ENCODE measurements at places on chromosomes 7 and 10. TPM values are rescaled to one million over a fixed set of nuclear protein-coding genes. Genes with fewer than 3 reads are reported as not detected.

GRCh38 chr10:131433568-131433967, 122.0 kb upstream of the TCERG1L start:
- no peak overlapping the region for H3K27ac ChIP-seq
- H3K27me3 ChIP-seq, result peaks cover 39% of the 10 kb centered on the region
- no peaks in the 10 kb centered on the region for H3K36me3 ChIP-seq
- peaks cover 38% of the 10 kb centered on the region for H3K4me1 ChIP-seq
- no peak overlapping the region for H3K4me3 ChIP-seq
- DNase-seq, result no peak

DNA sequence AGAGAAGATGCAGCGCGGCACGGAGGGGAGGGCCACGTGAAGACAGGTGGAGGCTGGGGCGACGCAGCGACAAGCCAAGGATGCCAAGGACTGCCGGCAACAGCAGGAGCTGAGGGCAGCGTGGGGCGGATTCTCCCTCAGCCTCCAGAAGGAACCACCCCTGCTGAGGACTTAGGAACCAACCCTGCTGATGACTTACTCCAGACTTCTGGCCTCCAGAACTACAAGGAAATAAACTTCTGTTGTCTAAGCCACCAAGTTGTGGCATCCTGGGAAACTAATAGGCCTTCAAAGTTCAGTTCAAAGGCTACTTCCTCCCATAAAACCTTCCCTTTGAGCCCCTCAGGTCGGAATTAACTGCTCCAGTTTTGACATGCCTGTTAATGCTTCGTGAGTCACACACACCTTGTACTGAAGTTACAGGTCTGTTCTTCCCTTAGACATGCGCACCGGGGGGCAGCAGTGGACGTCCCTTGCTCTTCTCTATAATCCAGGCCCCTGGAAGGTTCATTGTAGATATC, 88.4 kb upstream of the RHEB start:
- H3K27me3 ChIP-seq, result no peaks in the 10 kb centered on the region
- no peak overlapping the region for H3K4me3 ChIP-seq
- no peaks in the 10 kb centered on the region for H3K4me1 ChIP-seq
- H3K27ac ChIP-seq, result no peak overlapping the region
- H3K36me3 ChIP-seq, result no peaks in the 10 kb centered on the region

- H3K4me1 ChIP-seq, result peaks cover 12% of the 10 kb centered on the region
- peak overlapping the region; percentile 95 for H3K4me3 ChIP-seq
- peak; percentile 67 for DNase-seq
- H3K27ac ChIP-seq, result peak overlapping the region; percentile 97
- H3K27me3 ChIP-seq, result no peaks in the 10 kb centered on the region
- peaks cover 4% of the 10 kb centered on the region for H3K36me3 ChIP-seq
Observed at GRCh38 chr7:92135052-92135889, 994 bp upstream of the CYP51A1 start.

DNA sequence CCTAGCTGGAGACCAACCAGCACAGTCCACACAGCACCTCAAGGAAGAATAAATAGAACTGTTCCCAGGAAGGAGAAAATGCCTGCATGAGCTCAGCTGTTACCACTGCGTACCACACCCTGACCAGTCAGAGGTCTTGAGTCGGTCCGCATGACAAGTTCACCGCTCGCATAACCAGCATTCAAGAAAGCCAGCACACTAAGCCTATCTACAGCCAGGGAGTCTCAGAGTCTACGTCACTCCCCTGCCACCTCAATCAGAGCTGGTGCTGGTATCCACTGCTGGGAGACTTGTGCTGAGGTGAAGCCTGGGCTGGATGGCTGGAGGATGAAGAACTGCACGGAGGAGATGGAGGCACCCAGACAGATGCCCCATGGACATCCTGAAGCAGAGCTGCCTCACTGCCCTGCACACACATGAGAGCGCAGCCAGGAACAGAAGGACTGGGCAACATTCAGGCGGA, 19.6 kb downstream of the AKR1C1 start:
- H3K4me1 ChIP-seq, result peaks cover 25% of the 10 kb centered on the region
- H3K27ac ChIP-seq, result no peak overlapping the region
- peak; percentile 37 for DNase-seq
- no peaks in the 10 kb centered on the region for H3K36me3 ChIP-seq

ANKIB1 gene
- total RNA-seq, result 30.6 TPM

DNA sequence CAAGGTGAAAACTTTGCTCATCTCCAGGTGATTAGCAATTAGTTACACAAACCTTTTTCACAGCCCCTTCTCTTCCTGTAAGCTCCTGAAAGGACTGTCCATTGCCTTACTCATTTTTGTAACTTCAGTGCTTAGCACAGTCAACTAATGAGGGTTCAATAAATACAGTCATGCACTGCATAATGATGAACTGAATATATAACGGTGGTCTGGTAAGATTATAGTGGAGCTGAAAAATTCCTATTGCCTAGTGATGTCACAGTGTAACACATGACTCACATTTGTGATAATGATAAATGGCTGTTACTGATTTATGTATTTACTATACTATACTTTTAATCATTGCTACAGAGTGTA, 12.9 kb upstream of the FAM133B start:
- no peak overlapping the region for H3K27ac ChIP-seq
- H3K4me3 ChIP-seq, result no peak overlapping the region
- no peak for DNase-seq
- H3K36me3 ChIP-seq, result peaks cover 6% of the 10 kb centered on the region
- H3K27me3 ChIP-seq, result no peaks in the 10 kb centered on the region
- H3K4me1 ChIP-seq, result no peaks in the 10 kb centered on the region

DNA sequence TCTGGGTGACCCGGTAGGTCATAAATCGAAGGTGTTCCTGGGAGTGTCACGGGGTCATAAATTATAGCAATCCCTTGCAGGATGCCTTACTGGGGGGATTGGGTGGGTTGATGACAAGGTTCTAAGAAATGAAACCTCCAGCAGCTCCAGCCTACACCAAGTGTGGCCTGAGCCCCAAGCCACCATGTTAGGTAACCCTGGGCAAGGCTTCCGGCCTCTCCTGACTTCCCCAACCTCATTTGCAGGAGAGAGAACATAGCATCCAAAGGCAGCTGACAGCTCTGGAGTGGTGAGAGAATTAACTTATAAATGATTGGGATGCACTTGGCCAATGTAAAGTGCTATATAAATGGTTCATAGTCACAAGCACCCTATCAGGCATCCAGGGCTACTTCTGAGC, 52.8 kb upstream of the TMEM273 start:
- peaks cover 15% of the 10 kb centered on the region for H3K4me1 ChIP-seq
- DNase-seq, result no peak
- H3K27me3 ChIP-seq, result no peaks in the 10 kb centered on the region

SFRP4 gene
- total RNA-seq, result 55.4 TPM

SEPTIN14 gene
- not detected for total RNA-seq

DNA sequence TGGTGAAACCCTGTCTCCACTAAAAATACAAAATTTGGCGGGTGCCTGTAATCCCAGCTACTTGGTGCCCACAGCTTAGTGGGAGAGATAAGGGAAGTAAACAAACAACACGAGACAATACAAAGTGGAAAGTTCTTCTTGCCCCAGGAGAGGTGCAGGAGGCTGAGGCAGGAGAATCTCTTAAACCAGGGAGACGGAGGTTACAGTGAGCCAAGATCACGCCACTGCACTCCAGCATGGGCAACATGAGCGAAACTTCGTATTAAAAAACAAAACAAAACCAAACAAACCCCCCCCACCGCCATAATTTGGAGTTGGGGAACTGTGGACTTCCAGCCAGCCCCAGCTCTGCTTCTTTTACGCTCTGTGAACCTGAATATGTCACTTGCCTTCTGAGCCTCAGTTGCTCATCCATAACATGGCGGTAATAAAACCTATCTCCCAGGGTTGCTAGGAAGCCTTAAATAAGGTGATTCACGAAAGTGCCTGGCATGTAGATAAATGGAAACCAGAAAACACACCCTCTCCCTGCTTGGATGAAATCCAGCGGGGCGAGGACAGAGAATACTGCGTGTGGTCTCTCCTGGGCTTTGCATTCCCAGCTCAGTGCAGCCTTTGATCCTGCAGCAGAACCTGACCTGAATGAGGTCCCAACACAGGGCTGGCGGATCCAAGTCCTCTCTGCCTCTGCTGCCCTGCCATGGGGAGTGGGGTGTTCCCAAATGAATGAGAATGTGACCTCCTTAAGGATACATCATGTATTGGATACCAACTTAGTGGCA, 10.2 kb downstream of the MLXIPL start:
- H3K4me1 ChIP-seq, result peaks cover 5% of the 10 kb centered on the region
- no peak for DNase-seq
- no peak overlapping the region for H3K4me3 ChIP-seq
- no peaks in the 10 kb centered on the region for H3K36me3 ChIP-seq
- peaks cover 14% of the 10 kb centered on the region for H3K27me3 ChIP-seq

DNA sequence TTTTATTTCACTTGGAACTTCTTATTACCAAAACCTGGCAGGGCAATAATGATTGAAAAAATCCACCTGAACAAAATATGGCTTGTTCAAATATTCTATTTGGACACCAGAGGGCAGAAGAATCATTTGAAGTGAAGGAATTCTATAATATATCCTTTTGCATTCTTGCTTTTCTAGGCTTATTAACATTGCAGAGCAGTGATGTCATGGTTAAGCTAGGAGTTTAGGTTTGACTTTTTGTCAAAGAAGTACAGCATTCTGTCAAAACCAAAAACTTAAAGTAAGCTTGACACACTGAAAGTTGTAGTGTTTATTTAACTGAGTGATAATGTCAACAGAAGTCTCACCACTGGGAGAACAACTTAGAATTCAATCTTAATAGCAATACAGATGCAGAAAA, 156.0 kb downstream of the SEMA3D start:
- peak; percentile 75 for DNase-seq
- H3K36me3 ChIP-seq, result no peaks in the 10 kb centered on the region
- no peak overlapping the region for H3K27ac ChIP-seq
- no peaks in the 10 kb centered on the region for H3K4me1 ChIP-seq

- no peak for DNase-seq
- no peaks in the 10 kb centered on the region for H3K36me3 ChIP-seq
- no peak overlapping the region for H3K27ac ChIP-seq
- H3K4me3 ChIP-seq, result no peak overlapping the region
- no peaks in the 10 kb centered on the region for H3K4me1 ChIP-seq
Observed at GRCh38 chr10:105807935-105808587, 1167.0 kb downstream of the SORCS3 start.

DNA sequence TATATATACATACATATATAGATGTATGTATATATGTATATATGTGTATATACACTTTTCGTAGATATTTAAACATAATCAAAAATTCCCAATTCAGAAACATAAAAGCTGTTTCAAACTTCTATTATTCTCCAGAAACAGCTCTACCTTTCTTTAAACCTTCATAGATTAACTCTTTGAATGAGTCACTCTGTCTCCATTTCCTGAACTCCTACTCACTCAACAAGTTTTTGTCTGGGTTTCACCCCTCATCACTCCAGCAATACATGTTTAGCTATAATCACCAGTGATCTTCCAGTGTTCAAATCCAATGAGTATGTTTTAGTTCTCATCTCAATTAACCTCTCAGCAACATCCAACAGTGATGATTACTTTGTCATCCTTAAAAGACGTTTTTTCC, 9.6 kb downstream of the DGKB start:
- H3K4me1 ChIP-seq, result no peaks in the 10 kb centered on the region
- H3K36me3 ChIP-seq, result no peaks in the 10 kb centered on the region
- no peak for DNase-seq

RTKN2 gene
- total RNA-seq, result 2.4 TPM

GRCh38 chr7:150311711-150312110, 11.4 kb upstream of the LRRC61 start:
- H3K4me3 ChIP-seq, result no peak overlapping the region
- peaks cover 9% of the 10 kb centered on the region for H3K4me1 ChIP-seq
- H3K27me3 ChIP-seq, result no peaks in the 10 kb centered on the region
- no peaks in the 10 kb centered on the region for H3K36me3 ChIP-seq
- H3K27ac ChIP-seq, result peak overlapping the region; percentile 24

- H3K36me3 ChIP-seq, result peaks cover 4% of the 10 kb centered on the region
- no peak for DNase-seq
- H3K27me3 ChIP-seq, result no peaks in the 10 kb centered on the region
- H3K27ac ChIP-seq, result no peak overlapping the region
- H3K4me1 ChIP-seq, result peaks cover 6% of the 10 kb centered on the region
- no peak overlapping the region for H3K4me3 ChIP-seq
Observed at GRCh38 chr10:43195557-43195956, 57.3 kb downstream of the CSGALNACT2 start.

MAGI2 gene
- 6.0 TPM for total RNA-seq

PGAM2 gene
- total RNA-seq, result 412 TPM

DNA sequence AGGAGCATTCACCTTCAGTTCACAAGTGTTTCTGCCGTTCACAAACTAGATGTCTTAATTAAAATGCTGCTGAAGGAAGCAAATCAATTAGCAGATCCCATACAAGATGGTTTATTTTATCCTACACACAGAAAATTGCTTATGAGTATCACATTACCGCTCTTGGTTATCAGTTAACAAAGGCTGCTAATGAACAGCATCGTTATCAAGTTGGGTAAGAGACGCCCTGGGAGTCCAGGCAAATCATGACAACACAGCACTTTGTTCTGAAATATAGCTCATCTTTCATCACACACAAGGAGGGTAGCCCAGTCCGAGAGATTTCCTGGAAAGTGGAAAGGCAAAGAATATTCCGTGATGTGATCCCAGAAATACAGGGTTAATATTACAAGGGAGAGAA, 20.8 kb upstream of the FAM170B start:
- H3K27ac ChIP-seq, result no peak overlapping the region
- DNase-seq, result no peak
- no peaks in the 10 kb centered on the region for H3K36me3 ChIP-seq
- no peak overlapping the region for H3K4me3 ChIP-seq
- peaks cover 15% of the 10 kb centered on the region for H3K4me1 ChIP-seq

DNA sequence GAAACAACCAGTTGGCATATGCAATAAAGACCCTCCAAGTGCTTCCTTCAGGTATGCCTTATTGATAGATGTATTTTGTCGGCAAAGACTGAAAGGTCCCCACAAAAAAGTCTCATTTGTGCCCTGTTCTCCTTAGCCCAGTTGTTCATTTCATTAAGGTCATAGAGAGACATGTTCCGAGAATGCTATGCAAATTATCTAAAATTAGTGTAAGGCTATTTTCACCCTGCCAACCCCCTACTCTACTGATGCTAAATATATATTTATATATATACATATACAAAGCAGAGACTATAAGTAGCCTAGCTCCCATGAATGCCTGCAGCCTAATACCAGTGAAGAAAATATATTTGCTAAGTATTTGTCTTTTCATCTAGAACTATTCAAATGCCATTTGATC, 96.7 kb upstream of the ADO start:
- H3K4me1 ChIP-seq, result no peaks in the 10 kb centered on the region
- H3K4me3 ChIP-seq, result no peak overlapping the region
- no peaks in the 10 kb centered on the region for H3K36me3 ChIP-seq
- H3K27me3 ChIP-seq, result no peaks in the 10 kb centered on the region
- no peak for DNase-seq

LRGUK gene
- total RNA-seq, result 0.89 TPM

DNA sequence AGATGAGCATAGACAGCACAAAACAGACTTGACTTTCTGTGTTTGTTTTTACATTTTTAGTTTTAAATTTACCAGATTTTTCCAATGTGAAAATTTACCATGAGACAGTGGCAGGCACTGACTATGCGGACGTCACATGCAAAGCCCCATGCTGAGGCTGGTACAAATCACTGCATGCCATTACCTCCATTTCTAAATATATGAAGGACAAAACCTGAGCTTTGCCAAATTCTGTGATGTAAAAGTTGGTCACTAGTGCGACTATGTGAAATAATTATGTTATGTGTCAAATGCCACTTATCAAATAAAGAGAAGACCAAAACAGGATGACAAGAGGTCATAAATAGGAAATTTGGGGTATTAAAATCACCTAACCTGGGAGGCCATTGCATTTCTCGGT, 22.1 kb downstream of the NRAP start:
- peaks cover 22% of the 10 kb centered on the region for H3K27me3 ChIP-seq
- no peak for DNase-seq
- H3K4me3 ChIP-seq, result no peak overlapping the region
- H3K27ac ChIP-seq, result no peak overlapping the region
- H3K4me1 ChIP-seq, result no peaks in the 10 kb centered on the region

Measured in muscle of leg (tissue), 16 donors.